ENCODE measurements at places on chromosomes 16 and 17.

GRCh38 chr16:2019921-2020831, 591 bp downstream of the NPW start:
- ATAC-seq, result no peak

GRCh38 chr17:75861927-75862317, 6.8 kb upstream of the WBP2 start:
- no peak for ATAC-seq

DNA sequence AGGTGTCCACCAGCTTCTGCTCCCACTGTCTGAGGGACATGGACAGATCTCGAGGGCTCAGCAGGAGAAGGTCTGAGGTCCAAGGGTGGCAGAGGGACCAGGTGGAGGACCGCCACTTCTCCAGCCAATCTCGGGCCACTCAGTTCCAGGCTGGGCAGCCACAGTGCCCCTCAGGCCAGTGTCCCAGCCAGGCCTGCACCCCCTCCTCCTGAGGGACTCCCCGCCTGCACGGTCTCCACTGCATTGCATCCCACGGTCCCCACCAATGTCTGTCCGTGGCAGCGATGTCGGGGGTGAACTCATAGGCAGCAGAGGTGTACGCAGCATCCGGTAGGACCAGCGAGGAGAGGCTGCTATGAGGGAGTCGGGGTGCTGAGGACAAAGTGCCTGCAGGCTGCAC, 64.2 kb upstream of the DOC2B start:
- ATAC-seq, result no peak

DNA sequence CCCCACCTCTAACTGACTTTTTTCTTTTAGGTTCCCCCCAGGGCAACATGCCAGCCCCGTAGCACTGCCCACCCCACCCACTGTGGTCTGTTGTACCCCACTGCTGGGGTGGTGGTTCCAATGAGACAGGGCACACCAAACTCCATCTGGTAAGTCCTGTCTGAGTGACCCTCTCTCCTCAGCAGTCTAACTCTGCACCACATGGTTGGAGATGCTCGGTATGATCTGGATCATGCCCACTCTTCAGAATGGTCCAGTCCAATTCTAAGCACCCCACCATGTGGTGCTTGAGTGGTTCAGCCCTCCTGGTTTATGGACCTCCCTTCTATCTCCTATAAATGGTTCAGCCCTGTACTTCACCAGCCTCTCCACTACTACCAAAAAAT, 5.9 kb downstream of the KDM6B start:
- no peak for ATAC-seq

- no peak for ATAC-seq
Observed at GRCh38 chr16:59880611-59881010, 1146.5 kb upstream of the GOT2 start.

GRCh38 chr17:28871056-28871579, 16.3 kb downstream of the ERAL1 start:
- no peak for ATAC-seq

DNA sequence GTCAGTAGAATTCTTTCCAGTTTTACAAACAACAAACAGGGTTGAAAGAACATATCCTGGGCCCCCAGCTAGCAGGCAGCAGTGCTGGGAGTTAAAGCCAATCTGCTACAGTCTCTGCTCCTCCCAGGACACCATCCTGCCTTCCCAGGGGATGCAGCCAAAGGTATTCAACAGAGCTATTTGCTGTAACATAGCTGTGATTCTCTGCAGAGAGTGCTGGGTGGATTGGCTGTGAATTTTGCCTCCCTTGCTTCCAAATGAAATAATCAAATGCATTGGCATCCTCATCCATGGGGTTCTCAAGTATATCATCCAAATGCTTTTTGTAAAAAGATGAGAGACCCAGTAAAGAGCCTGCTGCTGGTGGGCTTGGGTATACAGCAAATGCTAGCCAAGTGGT, 124.3 kb downstream of the NPIPB5 start:
- ATAC-seq, result no peak

DNA sequence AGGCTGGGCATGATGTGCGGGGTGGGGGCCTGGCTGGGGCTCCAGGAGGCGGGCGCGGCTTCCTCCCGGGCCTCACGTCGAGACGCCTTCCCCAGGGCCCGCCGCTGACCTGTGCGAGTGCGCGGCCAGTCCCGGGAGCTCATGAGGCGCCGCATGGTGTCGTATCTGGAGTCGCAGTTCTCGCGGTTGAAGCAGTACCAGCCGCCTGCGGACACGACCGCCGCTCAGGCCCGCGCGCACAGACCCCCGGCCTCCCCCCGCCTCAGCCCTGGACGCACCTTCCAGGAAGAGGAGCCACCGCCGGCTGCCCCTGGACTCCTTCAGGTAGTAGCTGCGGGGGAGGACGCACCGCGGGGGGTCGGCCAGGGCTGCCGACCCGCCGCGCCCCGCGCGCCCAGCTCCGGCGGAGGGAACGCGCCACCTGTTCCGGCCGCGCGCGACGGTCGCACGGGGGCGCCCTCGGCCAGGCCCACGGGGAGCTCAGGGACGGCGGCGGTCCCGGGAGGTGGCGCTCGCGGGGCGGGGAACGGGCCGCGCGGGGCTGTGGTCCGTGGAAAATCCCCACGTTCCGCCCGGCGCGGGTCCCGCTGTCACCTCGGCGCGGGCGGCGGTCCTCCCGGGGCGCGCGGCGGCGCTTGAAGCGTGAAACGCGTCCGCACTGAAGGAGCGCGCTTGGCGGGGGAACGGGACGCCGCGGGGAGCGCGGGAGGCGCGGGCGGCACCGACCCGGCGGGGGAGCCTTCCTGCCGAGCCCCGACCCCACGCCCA, 1.4 kb downstream of the NOTUM start:
- peak; percentile 85 for ATAC-seq

GRCh38 chr16:50213939-50214519, 52.3 kb upstream of the ADCY7 start:
- ATAC-seq, result peak; percentile 34

GRCh38 chr17:7632492-7632894, 2.6 kb downstream of the SHBG start:
- ATAC-seq, result peak; percentile 43

- no peak for ATAC-seq
Observed at GRCh38 chr17:50220811-50221210, 19.4 kb upstream of the COL1A1 start.

- peak; percentile 78 for ATAC-seq
Observed at GRCh38 chr17:35889818-35890773, 9.9 kb upstream of the CCL5 start.

DNA sequence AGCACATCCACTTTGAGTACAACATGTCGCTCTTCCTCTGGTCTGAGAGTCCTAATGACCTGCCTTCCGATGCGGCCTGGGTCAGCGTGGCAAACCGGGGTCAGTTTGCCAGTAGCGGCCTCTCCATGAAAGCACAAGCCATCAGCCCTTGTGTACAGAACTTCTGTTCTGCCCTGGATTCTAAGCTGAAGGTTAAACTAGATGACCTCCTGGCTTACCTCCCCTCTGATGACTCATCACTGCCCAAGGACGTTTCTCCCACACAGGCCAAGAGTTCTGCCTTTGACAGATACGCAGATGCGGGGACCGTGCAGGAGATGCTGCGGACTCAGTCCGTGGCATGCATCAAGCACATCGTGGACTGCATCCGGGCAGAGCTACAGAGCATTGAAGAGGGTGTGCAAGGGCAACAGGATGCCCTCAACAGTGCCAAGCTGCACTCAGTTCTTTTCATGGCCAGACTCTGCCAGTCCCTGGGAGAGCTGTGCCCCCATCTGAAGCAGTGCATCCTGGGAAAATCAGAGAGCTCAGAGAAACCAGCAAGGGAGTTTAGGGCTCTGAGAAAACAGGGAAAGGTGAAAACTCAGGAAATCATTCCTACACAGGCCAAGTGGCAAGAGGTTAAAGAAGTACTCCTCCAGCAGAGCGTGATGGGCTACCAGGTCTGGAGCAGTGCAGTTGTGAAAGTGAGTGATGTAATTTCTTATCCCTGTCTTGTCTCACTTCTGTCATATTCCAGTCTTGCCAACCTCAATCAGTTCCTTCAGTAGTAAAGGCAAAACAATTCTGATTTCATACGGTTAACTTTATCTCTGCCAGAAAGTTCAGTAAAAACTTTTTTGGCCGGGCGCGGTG, 8.6 kb downstream of the COG1 start:
- peak; percentile 8 for ATAC-seq

GRCh38 chr16:2527784-2528100, 3.5 kb downstream of the CEMP1 start:
- ATAC-seq, result no peak

DNA sequence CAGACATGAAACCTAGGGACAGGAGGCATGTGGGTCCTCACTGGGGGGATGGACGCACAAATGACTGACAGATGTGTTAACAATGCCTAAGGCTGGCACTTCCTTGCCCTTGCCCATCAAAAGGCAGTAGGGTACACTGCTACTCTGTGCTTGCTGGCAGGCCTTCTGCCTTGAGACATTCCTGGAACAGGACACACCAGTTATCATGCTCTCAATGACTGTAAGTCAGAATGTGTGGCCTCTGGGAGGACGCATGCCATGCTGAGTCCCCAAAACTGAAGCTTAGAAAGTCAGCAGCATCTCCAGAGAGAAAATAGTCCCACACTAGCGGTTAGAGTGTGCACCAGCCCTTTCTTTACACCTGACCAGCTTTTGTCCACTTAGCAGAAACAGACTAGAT, 16.1 kb upstream of the SREBF1 start:
- no peak for ATAC-seq

DNA sequence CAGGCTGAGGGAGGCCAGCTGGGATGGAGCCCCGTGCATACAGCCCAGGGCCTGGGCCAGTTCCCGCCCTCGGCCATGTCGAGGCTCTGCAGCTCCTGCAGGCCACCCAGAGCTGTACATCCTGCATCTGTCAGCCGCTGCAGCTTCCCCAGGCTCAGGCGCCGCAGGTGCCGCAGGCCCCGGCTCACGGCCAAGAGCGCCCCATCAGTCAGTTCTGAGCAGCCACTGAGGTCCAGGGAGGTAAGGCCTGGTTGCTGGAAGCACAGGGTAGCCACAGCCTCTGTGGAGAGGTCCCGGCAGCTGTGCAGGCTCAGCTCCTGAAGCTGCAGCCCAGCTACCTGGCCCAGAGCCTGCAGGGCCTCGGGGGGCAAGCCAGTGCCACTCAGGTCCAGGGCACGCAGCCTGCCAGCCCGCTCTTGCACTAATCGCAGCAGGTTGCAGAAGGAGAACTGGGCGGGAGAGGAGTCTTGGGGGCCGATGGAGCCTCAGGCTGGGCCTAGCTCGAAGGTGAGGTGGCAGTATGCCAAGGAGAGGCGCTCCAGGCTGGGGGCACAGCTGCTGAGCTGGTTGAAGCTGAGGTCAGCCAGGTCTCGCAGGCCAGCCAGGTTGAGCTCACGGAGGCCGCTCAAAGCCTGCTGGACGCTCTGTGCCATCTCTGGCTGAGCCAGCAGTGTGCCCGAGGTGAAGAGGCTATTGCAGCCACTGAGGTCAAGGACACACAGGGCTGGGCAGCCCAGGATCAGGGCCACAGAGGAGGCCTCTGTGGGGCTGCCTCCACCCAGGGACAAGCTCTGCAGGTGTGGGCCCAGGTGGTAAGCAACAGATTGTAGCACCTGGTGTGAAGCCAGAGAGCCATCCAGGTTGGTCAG, 11.4 kb downstream of the ELMO3 start:
- ATAC-seq, result no peak

- ATAC-seq, result peak; percentile 36
Observed at GRCh38 chr16:83983491-83983890, 15.4 kb downstream of the NECAB2 start.

DNA sequence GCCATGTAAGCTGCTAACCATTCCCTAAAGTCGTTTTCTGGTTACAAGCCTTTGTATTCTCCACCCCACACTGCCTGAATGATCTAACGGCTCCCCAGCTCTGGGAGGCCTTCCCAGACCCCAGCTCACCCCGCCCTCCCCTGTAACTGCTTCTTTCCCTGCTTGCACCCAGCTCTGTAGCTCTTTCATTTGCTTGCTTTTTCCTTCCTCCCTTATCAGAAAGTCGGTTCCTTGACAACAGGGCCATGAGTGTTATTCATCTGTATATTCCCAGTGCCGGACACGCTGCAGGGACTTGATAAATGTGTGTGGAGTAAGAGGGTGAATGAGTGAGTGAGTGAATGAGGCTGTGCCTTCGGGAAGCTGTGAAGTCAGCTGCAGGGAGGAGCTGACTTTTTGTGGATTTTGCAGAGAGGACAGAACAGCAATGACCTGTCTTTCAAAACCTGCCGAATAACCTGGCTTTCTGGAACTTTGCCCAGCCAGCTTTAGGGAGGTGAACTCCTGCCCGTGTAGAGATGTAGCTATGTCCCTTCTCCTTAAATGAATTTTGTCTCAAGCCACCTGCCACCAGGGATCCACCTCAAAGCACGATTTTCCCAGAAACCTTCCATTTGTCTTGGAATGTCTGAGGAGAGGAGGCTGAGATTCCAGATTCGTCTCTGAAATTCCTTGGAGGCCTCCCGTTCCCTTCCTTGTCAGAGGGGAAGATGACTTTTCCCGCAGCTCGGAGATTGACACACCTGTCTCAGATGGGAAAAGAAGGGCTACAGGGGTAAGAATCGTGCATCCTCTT, 20.0 kb upstream of the CACNG4 start:
- peak; percentile 45 for ATAC-seq

GRCh38 chr16:65546353-65546791, 424.5 kb upstream of the CDH11 start:
- peak; percentile 79 for ATAC-seq

DNA sequence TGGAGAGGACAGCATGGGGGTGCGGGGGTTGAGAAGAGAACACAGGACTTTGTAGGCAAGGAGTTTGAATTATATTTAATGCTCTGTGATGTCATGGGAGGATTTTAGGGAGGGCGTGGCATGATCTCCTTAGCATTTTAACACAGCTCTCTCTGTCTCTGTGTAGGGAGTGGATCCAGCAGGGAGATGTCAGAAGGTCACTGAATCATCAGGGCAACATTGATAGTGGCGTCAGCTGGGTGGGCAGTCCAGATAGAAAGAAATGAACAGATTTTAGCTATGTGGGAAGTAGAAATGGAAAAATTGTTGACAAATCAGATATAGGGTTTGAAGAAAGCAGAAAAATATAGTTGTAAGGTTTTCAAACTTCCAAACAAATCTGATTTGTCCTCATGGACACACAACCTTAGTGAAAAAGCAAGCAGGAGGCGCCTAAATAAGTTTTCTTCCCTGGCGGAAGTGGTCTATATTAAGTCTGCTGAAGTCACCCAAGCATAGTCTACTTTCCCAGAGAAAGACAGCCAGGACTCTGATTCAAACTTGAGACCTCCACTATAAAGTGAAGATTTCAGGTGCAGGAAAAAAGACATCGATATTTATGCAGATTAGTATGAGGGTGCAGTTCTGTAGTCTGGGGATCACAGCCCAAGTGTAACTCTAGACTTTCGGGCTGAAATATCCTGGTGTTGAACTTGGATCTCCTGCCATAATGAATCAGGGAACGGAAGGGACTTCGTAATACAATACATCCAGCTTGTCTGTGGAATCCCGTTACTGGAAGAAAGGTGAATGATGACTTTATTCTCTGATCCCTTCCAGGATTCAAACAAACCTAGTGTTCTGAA, 10.1 kb upstream of the PCTP start:
- no peak for ATAC-seq

GRCh38 chr16:28943281-28943680, 7.5 kb upstream of the NFATC2IP start:
- ATAC-seq, result no peak

- ATAC-seq, result no peak
Observed at GRCh38 chr16:85383836-85384832, 229.0 kb upstream of the GSE1 start.

- ATAC-seq, result no peak
Observed at GRCh38 chr16:66133643-66134338, 232.7 kb upstream of the CDH5 start.

GRCh38 chr16:88553739-88554138, 16.5 kb upstream of the ZC3H18 start:
- ATAC-seq, result no peak

GRCh38 chr16:24539295-24539849, at the start of gene RBBP6:
Gene RBBP6, plus strand, starts transcription at chr16:24539566. Its CDS starts 1,061 bp downstream, at chr16:24540627.
- peak; percentile 91 for ATAC-seq

All from SK-N-SH treated with all-trans-retinoic acid at 6 μM for 48 hours (cell line).